Left ventricle myocardium superior (tissue), 1 donor: ENCODE measurements at places on chromosomes 16 and 17. TPM values are rescaled to one million over a fixed set of nuclear protein-coding genes. Genes with fewer than 3 reads are reported as not detected.

Gene PAQR4
- 7.9 TPM for total RNA-seq

- no peak for DNase-seq
Measured at GRCh38 chr17:17066021-17066420, 23.8 kb downstream of the MPRIP start.

DNA sequence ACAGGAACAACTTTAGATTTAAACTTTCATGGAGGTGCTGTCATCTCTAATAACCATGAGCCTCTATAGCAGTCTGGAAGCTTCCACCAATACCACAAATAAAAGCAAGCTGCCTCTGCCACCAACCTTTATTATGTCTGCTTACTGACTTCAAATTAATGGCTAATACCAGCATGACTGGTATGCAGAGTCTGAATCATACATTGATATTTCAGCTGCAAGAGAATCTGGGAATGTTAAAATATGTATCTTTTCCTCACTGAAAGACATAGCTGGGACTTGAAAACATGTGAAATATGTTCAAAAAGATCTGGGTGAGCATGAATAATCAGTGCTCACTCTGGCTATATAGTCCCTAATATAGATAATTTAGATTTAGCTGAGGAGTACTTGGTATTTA, 488.6 kb downstream of the CDH8 start:
- DNase-seq, result no peak

GRCh38 chr16:35431829-35432663, 1972.6 kb downstream of the TP53TG3F start:
- no peak for DNase-seq

DNA sequence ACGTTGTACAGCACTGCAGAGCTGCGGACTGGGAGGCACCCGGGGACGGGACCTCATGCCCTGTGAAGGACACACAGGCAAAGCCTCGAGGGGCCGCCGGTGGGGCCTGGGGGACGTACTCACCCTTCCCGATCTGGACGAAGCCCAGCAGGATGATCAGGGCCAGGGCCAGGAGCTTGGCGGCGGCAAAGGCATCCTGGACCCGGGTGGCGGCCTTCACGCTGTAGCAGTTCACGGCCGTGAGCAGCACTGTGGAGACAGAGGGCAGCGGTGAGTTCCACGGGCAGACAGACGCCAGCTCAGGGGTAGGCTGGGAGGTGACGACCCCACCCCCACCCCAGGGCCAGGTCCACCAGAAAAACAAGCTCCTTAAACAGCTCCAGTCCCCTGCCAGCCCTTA, 17.7 kb downstream of the SLC7A5 start:
- DNase-seq, result no peak

DNA sequence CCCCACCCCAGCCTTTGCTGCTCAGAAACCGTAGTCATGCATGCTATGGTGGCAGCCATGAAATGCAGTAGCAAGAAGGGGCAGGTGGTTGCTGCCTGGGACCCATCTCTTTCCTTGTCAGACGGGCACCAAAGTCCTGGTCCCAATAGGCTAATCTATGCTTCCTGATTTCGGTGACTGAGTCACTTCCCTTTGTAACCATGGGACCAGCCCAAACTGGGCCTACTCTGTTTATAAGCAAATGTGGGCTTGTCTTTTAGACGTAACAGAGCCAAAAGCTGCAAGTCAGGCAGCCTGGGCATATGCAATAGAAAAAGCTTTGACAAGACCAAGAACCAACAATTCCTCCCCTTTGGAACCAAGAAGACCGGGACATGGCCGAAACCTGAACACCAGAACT, 99.1 kb upstream of the RBBP6 start:
- DNase-seq, result no peak

- DNase-seq, result no peak
Measured at GRCh38 chr17:80892900-80893603, 98.6 kb upstream of the CHMP6 start.
